Stimulated activated CD8-positive, alpha-beta memory T cell treated with anti-CD3 and anti-CD28 coated beads, Interleukin-4, amount 100 ng/mL, for 1 hour (primary cell): ENCODE measurements at places on chromosomes 16 and 17.

- no peak for DNase-seq
Measured at GRCh38 chr17:16911141-16911937, 60.6 kb downstream of the TNFRSF13B start.

DNA sequence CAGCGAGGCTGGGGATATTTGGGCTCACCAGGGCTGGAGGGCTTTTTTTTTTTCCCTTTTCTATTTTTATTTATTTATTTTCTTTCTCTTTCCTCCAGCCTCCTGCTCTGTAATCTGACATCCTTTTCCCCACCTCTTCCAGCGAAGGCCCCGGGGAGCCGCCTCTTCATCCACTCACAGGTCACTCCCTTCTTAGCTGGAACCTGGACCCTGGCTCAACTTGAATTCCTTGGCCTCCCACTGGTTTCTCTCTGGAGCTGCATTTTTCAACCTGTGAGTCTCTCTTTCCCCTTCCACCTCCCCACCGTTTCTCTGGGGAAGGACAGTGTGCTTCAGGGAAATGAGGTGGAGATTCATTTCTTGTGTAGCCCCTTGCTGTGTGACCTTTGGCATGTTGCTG lies 82.0 kb downstream of the MRM1 start:
- no peak for DNase-seq

DNA sequence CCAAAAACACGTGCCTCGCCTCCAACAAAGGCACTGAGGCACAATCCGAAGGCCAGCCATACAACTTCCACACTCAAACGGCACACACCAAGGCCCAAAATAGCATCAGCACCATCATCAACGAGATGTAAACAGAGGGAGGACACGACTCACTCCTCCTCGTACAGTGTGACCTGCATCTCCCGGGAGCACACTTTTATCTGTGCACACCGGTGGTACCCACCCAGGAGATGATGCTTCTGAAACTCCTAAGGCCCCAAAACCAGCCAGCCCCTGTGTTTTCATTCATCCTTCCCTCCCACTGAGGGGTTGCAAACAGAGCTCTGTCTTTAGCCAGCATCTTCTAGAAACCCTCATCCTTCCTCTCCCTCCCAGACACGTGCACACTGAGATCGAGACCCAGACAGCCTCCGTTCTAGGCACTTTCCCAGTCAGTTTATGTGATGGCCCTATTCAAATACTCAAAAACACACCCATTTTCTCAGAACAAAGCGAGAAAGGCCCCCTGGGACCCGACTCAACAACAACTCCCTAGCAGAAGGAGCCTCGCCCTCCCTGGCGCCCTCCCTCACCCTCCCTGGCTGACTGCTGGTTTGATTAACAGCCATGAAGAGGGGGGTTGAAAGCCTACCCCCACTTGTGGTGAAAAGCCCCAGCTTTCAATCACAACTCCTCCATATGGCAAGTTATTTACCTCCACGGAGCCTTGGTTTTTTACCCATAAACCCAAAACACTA lies 76.3 kb downstream of the GAS7 start:
- no peak for DNase-seq

DNA sequence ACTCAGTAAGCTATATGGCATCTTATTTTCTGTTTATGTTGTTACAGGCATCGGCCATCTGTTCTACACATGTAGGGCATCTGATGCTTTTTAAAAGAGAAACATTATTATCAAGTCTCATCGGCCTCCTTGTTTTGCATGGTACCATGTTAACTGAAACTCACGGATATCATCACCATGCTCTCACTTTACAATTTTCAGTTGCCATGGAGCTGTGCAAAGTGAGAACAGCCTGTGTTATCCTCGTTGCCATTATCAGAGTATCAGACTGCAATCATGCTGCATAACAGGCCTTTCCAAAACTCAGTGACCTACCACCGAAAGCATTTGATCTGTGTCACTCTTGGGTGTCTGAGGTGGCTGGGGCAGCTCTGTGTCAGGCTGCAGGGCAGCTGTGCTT lies 110.3 kb downstream of the C17orf67 start:
- DNase-seq = no peak

- DNase-seq = no peak
Measured at GRCh38 chr17:75783803-75784472, 668 bp upstream of the UNK start.

GRCh38 chr17:1644493-1645206 lies 882 bp downstream of the SCARF1 start:
- DNase-seq = no peak

DNA sequence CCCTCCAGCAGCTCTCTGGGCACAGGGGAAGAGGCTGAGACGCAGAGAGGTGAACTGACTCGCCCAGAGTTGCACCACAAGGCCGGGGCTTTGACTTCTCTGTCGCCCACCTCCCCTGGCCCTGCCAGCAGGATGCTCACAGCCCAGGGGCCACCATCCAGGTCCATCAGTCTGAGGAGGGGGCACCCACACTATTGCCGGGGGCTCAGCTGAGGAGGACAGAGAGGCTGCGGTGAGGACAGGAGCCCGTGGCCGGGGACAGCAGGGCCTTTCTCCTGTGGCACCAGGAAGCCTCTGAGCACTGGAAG lies 32.6 kb downstream of the KDM8 start:
- no peak for DNase-seq

DNA sequence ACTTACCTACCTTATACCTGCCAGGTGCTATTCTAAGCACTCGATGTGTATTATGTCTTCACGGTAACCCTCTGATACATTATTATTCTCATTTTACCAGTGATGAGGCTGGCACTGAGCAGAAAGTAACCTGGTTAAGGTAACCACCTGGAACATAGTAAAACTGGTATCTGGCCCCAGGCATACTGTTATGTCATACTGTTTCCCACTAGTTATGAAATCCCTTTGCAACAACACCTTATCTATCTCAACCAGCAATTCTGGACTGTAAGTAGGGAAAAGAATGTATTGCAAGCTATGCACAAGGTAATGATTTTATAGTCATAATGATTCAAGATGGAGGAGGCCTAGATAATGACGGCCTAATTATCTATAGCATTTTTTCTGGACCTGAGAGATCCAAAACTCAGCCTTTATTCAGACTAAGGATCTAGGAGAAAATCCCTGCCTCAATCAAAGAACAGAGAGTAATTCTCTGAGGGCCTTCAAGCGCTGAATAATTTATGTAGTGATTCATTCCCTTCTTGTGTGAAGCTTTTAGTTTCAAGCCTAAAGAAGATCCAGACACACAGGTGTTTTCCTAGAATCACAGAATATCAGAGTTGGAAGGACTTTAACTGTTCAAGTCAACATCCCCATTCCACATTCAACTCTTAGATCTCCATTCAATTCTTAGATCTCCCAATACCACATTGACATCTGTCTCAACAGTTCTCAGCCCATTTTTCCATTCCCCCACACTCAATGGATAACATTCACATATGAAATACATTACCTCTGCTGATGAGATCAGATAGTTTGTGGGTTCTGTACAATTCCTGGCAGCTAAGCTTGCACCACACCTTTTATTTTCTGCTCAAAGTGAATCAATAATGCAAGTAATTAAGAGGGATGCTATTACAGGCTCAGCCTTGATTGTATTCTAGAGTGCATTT lies 14.9 kb upstream of the MMD start:
- DNase-seq = no peak

DNA sequence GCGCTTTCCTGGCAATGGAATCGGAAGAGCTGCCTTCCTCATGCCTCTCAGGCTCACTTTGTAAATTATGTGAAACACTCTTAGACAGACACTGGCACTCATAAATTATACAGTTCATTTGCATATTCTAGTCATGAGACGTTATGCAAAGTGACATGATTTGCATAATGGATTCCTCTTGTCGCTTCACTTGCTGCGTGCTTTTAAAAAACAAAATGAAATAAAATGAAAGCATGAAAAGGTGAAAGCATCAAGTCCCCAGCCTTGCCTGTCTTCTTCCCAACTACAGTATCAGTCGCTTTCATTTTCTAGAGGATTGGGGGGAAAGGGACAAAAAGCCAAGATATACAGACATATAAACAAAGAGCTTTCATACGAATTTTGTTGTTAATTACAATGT lies 252.8 kb upstream of the PMFBP1 start:
- no peak for DNase-seq

DNA sequence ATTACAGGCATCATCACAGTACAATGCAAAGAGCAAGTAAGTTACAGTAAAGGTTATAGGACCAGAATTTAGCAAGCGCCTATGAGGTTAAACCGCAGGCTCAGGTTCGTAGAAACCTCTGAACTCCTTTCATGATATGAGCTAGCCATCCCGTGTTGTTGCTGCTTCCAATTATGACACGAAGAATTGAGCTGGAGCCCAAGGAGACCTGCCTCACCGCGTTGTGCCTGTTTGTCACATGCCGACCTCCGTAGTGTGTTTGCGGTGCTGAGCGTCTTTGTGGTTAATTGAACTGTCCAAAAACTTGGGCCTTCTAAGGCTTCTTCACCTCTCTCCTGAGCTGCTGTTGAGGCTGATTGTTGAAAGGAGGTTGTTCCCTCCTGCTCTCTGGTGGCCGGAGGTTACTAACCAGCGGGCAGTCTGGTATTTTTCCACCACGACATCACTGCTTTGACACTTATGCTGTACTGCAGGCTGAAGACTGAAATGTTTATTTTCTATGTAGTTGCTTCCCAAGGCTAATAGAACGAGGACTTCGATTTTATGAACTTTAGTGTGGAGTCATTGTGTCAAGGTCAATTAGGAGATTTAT lies 67.5 kb downstream of the SEC14L1 start:
- no peak for DNase-seq

GRCh38 chr17:62093188-62094155 lies 28.4 kb upstream of the MED13 start:
- no peak for DNase-seq

GRCh38 chr17:77742579-77742978 lies 215.9 kb upstream of the TNRC6C start:
- no peak for DNase-seq

- DNase-seq = no peak
Measured at GRCh38 chr16:918741-919657, 51.8 kb downstream of the LMF1 start.

- DNase-seq = no peak
Measured at GRCh38 chr17:7995724-7996123, 6.7 kb upstream of the GUCY2D start.

GRCh38 chr17:69788957-69789356 lies 286.1 kb upstream of the KCNJ16 start:
- DNase-seq = no peak

- no peak for DNase-seq
Measured at GRCh38 chr17:4554441-4554996, 665 bp downstream of the MYBBP1A start.

- DNase-seq = no peak
Measured at GRCh38 chr17:12078791-12079190, 58.1 kb downstream of the MAP2K4 start.

DNA sequence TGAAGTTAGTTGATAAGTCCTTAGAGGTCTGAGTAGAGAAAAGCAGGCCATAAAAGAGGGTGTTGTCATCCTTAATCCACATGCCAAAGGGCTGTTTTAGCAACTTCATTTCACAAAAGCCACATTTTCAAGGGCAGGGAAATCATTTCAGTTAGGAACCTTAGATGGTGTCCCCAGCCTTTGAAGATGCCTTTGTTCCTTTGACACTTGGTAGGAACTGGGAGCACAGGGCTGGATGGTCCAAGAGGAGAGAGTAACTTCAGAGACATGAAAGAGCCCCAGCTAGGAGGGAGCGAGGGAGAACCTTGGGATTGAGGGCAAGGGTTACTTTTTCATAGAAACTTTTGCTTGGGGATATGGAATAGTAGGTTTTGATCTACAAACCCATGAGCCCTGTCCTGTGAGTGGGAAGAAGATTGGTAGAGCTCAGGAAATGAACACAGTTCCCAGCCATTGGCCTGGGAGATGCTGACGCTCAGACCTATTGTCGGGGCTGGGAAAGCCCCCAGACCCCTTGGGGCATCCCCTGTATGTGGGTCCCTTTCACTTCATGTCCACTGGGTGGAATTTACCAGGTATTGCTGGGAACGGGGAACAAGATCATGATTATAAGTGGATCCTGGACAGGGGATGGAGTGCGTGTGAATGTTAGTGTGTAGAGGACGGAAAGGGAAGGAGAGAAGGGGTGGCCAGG lies 18.9 kb downstream of the MSI2 start:
- no peak for DNase-seq

DNA sequence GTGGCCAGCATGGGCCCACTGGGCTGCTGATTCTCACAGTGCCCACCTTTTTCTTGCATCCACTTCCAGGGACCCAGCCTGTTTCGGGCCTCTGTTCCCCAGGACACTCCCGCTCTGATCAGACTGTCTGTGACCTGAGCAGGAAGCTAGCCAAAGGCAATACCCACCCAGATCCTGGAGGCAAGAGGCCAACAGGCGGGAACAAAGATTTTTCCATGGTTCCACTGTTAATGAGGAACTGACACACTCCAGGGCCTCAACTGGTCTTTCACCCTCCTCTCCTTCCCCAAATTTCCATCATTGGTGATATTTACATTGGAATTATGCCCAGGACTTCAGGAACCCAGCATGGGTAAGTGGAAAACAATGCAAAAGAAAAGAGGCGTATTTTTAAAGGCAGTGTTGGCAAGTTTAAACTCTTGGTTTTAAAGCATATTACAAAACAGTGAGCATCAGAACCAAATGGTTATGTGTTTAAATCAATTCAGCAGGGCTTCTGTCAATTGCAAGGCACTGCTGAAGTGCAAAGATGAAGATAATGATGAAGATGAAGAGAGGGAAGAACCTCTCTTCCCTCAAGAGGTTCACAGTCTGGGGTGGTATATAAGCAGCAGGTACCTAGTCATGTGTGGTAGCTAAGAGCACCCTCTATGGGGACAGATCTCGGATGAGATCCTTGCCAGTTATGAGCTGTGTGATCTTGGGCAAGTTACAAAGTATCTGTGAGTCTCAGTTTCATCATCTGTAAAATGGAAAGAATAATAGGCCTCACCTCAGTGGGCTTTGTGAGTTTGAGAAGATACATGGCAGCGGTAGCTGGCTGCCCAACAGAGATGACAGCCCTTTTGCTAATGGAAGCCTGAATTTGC lies 14.4 kb upstream of the ATP2A3 start:
- DNase-seq = no peak

GRCh38 chr16:77599793-77600415 lies 122.4 kb upstream of the NUDT7 start:
- no peak for DNase-seq

- DNase-seq = no peak
Measured at GRCh38 chr17:13428611-13429042, 173.1 kb downstream of the HS3ST3A1 start.

- no peak for DNase-seq
Measured at GRCh38 chr16:27671410-27671809, 121.5 kb downstream of the KATNIP start.

DNA sequence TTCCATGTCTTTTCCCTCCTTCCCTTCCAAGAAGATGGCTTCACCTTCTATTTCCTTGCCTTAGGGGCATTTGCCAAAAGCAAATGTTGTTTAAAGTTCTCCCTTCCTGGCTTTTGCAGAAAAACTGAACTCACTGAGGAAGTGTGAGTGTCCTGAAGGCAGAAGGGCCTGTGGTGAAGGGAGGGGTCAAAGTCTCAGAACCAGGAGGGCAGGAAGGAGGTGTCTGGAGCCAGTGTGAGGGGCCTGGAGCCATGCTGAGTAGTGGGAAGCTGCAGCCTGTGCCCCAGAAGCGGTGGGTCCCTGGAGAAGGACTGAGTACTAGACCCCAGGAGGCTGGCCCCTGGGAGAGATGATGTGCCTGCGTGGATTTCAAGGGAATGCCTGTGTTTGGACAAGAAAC lies 23.8 kb upstream of the SUPT4H1 start:
- no peak for DNase-seq

- no peak for DNase-seq
Measured at GRCh38 chr17:34883106-34884000, 77.9 kb downstream of the CCT6B start.
